HT-29 (cell line): ENCODE measurements at places on chromosomes 5 and 9. TPM values are rescaled to one million over a fixed set of nuclear protein-coding genes. Genes with fewer than 3 reads are reported as not detected.

- peak; percentile 73 for DNase-seq
Measured at GRCh38 chr5:68252673-68253623, 37.4 kb downstream of the PIK3R1 start.

PCDHGB5 gene
- not detected in 2 replicates for total RNA-seq

- no peak for DNase-seq
Measured at GRCh38 chr5:177445917-177446199, 756 bp upstream of the PRR7 start.

TAF11L5 gene
- not detected in 2 replicates for total RNA-seq

- no peak for DNase-seq
Measured at GRCh38 chr5:180077594-180078284, 6.2 kb upstream of the RNF130 start.

- DNase-seq = no peak
Measured at GRCh38 chr5:76692651-76693050, 23.3 kb upstream of the F2R start.

DOCK8 gene
- total RNA-seq = not detected in 2 replicates

DNA sequence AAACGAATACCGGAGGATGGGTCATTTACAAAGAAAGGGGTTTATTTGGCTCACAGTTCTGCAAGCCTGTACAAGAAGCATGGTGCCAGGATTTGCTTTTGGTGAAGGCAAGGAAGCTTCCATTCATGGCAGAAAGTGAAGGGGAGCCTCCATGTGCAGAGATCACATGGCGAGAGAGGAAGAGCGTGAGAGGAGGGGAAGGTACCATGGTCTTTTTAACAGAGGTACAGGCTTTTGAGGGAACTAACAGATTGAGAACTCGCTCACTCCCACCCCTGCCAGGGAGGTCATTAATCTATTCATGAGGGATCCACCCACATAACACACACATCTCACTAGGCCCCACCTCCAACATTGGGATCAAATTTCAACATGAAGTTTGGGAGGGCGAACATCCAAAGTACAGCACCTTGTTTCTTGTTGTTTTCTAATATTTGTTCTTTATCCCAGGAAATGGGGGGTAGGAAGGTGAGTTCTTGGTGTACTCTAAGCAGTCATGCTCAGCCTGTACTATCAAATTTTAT is 18.5 kb downstream of the TMC1 start:
- DNase-seq = peak; percentile 32

DNA sequence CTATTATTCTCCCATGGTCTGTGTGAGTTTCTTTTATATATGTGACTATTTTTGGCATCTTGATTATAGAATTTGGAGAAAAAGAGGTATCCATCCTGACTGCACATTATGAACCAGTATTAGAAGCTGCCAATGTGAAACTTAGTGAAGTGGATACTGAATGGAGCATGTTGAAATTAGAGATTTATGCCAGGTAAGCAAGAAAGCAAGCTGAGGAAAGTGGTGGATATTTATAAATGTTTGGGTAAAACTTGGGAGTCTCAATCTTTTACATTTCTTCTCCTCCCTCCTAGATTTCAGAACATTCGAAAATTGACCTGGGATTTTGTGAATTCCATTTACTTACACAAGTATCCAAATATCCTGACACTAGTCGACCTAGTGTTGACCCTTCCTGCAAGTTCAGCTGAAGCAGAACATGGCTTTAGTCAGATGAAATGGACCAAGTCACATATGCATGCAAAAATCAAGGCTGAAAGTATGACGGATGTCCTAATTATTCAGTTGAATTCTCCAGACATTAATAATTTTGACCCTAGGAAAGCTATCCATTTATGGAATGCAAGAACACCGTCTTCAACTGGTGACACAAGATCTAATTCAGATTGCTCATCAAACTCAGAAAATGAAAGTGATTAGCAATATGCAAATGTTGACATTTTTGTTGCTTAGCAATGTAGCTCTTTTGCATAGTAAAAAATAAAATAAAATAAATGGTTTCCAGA is 66.8 kb upstream of the IL7R start:
- DNase-seq = no peak

GRCh38 chr5:173140769-173141168 is 3.6 kb upstream of the BNIP1 start:
- DNase-seq = no peak

NR5A1 gene
- 0.16 and 0.28 TPM in 2 replicates for total RNA-seq

GRCh38 chr5:96963267-96963666 is 27.4 kb downstream of the LNPEP start:
- DNase-seq = no peak

- DNase-seq = no peak
Measured at GRCh38 chr9:124017929-124018729, 6.6 kb downstream of the LHX2 start.

INSL6 gene
- not detected in 2 replicates for total RNA-seq

- DNase-seq = no peak
Measured at GRCh38 chr5:172377856-172378255, 76.5 kb downstream of the SH3PXD2B start.

- no peak for DNase-seq
Measured at GRCh38 chr5:119383008-119383407, 27.2 kb downstream of the TNFAIP8 start.

THBS4 gene
- total RNA-seq = 0.18 TPM in 1 of 2 replicates, not detected in the other

ZBTB34 gene
- total RNA-seq = 1.6 and 2.7 TPM in 2 replicates

DNA sequence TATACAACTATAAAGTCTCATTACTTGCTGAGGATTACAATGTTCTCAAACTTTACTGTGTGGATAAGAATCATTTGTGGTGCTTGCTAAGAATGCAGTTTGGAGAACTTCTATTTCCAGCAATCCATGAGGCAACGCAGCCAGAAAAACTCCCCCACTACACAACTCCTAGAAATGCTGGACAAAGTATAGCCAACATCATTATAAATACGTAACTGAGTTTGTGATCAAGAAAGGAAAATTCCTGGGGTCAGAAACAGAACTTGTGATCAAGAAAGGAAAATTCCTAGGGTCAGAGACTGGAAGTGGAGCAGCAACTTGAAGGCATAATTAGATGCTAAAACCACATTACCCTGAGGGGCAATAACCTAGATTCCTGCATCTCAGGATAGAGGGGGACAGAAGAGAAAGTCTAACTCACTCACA is 81.1 kb downstream of the MAT2B start:
- DNase-seq = no peak

SWI5 gene
- 51.4 and 52.6 TPM in 2 replicates for total RNA-seq

GRCh38 chr5:107979291-107979690 is 308.6 kb upstream of the EFNA5 start:
- DNase-seq = peak; percentile 33

DNA sequence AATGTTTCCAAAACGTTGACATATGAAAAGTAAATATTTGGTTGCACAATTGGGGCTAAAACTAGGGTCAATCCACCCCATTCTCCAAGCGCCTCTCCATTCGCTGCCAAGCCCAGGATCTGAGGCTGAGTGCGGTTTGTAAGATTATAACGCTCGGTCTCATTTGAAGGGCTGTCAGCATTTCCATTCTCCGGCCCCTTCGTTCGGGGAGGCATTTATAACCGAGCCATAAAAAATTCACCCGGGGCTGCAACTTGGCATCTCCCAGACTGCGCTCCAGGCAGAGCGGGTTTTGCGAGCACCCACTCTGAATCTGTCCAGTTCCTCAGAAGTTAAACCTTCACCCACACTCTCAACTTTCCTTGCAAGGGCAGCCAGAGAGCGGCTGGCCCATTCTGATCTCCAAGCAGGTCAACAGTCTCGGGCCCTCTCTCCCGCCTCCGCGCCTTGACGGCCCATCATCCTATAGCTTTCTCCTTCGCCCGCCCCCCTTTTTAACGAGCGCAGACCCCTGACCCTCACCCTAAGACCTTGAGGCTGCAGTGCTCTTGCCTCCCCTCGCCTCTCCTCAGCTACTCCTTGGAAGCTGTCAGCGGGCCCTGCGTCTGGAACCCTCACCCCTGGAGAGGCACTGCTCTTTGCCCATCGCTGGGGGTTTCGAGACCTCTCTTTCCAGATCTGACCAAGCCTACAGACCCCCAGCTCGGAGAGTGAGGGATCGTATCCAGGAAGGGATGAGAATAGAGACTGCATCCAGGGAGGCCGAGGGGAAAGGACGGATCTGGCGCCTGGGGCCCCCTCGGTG is 1.1 kb downstream of the SLIT3 start:
- DNase-seq = no peak

DNA sequence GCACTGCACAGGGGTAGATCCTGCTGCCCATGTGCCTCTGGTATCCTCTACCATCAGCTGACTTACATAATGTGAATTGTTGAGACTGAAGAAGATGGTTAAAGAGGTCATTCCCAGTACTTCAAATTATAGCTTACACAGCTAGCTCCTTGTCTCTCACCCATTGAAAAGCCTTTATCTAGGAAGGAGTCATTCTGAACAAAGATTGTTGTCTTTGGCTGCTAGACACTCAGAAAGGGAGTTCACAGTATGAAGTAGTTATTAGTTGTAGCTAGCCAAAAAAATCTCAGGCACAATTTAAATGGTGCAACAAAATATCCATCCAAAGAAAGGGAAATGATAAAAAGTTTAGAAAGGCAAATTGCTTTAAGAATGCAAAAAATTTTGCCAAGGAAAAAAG is 102.0 kb upstream of the NREP start:
- DNase-seq = no peak

SPATA9 gene
- not detected in 2 replicates for total RNA-seq

DNA sequence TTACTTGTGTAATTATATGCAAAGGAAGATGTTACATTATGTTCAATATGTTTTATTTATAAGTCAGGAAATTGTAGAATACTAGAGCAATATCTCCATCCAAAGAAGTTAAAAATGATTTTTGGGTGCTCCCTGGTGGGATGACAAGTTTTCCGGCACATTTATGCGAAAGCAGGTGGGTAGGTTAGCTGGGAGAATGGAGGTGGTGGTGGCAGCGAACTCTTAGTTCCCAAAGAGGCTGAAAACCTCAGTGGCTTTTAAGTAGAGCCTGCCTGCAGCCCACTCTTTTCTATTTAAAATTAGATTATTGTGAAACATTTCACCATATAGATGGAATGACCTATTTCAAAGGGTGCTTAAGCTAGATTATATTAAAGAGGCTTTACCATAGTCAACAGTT is 51.8 kb downstream of the ANKRD33B start:
- no peak for DNase-seq

GRCh38 chr5:146137967-146138403 is 32.6 kb upstream of the PLAC8L1 start:
- DNase-seq = peak; percentile 74

DNA sequence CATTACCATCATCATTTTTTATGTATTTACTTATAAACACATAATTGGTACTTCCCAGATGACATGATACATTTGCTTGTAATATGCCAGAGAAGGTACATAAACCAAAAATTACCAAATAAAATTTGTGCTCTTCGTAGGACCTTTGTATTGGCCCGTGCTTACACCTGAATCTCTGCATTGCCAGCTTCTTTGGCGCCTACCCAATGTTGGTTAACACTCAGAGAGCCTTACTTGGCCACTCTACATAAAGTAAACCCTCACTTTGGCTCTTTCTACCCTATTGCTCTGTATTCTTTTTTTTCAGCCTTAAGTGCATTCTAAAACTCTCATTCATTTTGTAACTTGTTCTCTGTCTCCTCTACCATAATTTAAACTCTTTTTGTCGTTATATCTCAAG is 148.1 kb upstream of the ZNF608 start:
- DNase-seq = no peak

- no peak for DNase-seq
Measured at GRCh38 chr5:74028976-74029375, 403.0 kb downstream of the ARHGEF28 start.

DNA sequence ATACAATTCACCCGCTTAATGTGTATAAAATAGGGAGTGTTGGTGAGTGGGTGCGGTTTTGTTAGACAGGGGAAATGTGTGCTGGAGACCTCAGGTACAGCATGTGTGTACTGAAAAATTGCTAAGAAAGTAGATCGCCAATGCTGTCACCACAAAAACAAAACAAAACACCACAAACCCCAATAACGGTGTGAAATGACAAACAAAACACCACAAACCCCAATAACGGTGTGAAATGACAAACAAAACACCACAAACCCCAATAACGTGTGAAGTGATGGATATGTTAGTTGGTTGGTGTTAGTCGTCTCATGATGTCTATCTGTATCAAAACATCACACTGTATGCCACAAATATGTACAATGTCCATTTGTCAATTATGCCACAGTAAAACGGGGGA is 14.2 kb upstream of the GFPT2 start:
- DNase-seq = no peak

DNA sequence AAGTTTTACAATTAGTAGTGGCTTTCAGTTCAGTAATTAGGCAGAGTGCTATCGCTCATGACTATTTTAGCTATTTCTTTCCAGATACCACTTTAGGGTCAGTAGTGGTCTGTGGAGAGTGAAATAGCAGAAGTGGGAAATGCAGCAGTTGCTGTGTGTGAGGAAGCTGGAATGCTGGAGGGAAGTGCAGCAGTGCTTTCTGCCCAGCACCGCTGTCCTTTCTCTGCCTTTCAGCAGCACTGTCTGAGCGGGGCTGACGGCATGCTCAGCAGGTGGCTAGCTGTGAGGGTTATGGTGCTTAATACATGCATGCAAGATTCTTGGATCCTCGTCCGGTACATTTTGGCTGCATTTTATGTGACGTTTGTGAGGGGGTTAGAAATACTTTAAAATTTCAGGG is 213.9 kb downstream of the PBX3 start:
- DNase-seq = no peak

DNA sequence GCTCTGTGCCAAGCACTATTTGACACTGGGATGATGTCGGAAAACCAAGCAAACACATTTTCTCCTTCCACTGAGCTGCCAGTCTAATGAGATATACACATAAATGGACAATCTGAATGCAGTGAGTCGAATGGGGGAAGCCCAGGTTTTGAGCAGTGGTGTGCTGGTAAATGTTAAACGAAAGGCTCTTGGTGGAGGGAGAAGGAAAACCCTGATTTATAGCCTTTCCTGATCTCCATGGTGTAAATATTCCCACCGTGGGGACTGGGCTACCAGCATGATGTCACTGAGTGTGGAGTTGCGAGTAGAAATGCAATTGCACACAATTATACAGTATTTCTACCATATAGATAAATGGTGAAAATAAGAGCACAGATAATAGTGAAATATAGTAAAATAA is 5.0 kb upstream of the GSN start:
- no peak for DNase-seq

DNA sequence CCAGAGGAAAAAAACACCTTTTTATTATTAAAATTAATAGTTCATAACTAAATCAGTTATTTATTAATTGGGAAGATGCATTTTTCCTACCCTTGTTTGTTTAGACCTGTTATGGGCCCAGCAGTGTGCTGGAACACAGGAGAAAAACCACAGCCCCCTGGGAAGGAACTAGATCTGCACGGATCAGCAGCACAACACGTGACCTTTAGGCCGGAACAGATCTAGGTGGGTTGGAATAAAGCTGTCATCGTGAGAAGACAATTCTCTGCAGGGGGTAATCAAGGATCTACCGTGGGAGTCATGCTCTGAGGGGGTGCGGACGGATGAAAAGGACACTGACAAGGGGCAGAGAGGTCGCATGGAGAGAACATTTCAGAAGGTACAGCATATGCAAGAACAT is 95.8 kb upstream of the SPATA31C2 start:
- DNase-seq = no peak
